ENCODE measurements at places on chromosomes 2 and 18.

DNA sequence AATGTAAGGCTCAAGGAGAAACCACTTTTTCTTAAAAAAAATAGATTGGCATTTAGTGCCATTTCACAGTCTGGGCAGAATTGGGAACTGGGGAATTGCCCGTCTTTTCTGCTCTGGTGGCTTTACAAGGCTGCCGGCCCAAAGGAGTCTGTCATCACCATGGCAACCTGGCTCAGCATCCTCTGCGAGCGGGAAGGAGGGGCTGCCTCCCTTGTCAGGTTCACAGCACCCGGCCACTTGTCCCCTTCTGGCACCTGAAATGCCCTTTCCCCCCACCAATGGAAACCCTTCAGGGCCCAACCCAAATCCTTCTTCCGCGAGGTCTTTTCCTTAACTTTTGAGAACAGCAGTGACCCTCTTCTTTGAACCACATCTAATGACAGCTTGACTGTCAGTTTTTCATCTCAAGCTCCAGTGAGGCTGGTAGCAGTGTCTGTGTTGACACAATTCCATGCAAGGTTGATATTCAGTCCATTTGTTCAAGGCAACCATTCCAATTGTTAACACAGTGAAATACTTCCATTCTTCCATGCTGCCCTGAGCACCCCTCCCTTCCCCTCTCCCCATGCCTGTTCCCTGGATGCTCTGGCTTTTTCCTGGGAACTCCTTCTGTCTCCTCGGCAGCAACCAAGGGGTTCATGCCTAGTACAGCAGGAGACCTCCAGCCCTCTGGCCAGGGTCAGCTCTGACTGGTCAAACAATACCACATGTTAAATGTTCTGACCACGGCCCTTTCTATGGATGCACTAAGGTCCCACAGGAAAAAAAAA lies 79.6 kb downstream of the DNER start:
- no peak for DNase-seq

GRCh38 chr2:144480285-144480684 lies 39.6 kb downstream of the ZEB2 start:
- DNase-seq = no peak

DNA sequence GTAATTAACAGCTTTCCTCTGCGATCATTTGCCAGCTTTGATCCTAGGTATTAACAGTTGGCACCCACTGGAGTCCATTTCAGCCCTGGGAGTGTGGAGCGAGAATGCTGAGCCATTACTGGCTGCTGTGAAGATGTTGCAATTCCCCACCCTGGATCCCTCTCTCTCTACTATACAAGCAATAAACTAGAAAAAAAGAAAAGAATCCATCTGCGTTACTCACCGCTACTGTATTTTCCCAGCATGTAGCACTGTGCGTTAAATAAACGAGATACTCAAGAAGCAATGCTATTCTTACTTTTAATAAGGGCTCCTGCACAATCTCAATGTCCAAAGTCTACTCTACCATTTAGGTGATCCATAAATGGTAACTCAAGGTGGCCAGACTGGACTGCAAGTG lies 8.5 kb downstream of the RTTN start:
- DNase-seq = no peak

- DNase-seq = no peak
Measured at GRCh38 chr2:74461187-74462053, 3.2 kb downstream of the WBP1 start.

DNA sequence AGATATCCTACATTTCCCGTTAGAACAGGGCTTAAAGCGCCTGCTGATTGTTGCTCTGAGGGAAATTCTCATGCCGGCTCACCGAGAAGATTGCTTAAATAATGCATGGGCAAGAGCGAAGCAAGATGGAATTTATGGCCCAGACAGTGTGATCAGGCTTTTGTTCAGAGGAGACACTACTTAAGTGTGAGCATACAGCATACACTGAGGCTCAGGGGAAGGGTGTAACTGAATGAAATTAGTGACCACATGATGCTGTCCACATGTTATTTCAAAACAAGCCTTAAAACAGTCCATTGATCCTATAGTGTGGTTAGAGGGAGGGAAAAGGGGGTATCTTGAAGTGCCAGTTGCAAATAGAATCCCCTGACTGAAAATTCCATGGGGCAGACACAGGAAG lies 125.5 kb downstream of the RAPGEF4 start:
- DNase-seq = no peak

- DNase-seq = peak; percentile 55
Measured at GRCh38 chr2:11099122-11100065, 55.9 kb upstream of the SLC66A3 start.

- DNase-seq = no peak
Measured at GRCh38 chr18:56995579-56996188, 151.2 kb upstream of the BOD1L2 start.

GRCh38 chr2:18671363-18671762 lies 82.0 kb upstream of the NT5C1B start:
- no peak for DNase-seq

GRCh38 chr2:119434664-119435063 lies 3.0 kb downstream of the TMEM37 start:
- no peak for DNase-seq

DNA sequence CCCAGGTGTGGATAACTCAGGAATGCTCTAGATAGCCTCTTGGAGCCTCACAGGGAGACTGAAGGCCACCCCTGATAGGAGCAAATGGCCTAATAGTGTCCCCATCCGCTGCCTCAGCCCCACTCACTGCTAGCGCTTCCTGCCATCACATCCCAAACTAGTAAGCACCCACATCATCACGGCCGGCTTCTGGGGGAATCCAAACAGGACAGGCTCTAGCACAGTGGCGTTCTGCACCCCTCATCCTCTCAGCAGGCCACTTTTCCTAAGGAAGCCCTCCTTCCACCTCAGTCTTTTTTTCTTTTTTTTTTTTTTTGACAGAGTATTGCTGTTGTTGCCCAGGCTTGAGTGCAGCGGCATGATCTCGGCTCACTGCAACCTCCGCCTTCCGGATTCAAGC lies 6.3 kb upstream of the AMER3 start:
- no peak for DNase-seq

- DNase-seq = peak; percentile 31
Measured at GRCh38 chr2:106076941-106077340, 117.2 kb downstream of the UXS1 start.

- DNase-seq = peak; percentile 75
Measured at GRCh38 chr2:226984750-226985582, 149.1 kb downstream of the RHBDD1 start.
